ENCODE measurements at places on chromosomes 6 and 20. TPM values are rescaled to one million over a fixed set of nuclear protein-coding genes. Genes with fewer than 3 reads are reported as not detected.

- H3K27me3 ChIP-seq: peaks cover 28% of the 10 kb centered on the region
- peak overlapping the region; percentile 17 for H3K4me3 ChIP-seq
- DNase-seq: no peak
- no peaks in the 10 kb centered on the region for H3K36me3 ChIP-seq
Measured at GRCh38 chr6:38714239-38715015, 684 bp upstream of the DNAH8 start.

GRCh38 chr6:31652925-31653724 lies 664 bp upstream of the BAG6 start:
- H3K4me3 ChIP-seq: peak overlapping the region; percentile 94
- H3K27me3 ChIP-seq: no peaks in the 10 kb centered on the region
- peaks cover 54% of the 10 kb centered on the region for H3K4me1 ChIP-seq
- H3K36me3 ChIP-seq: peaks cover 41% of the 10 kb centered on the region
- H3K27ac ChIP-seq: peak overlapping the region; percentile 99

GRCh38 chr6:168778201-168778600 lies 337.2 kb downstream of the SMOC2 start:
- H3K36me3 ChIP-seq: no peaks in the 10 kb centered on the region
- no peaks in the 10 kb centered on the region for H3K4me1 ChIP-seq
- DNase-seq: no peak
- H3K4me3 ChIP-seq: no peak overlapping the region
- H3K27ac ChIP-seq: no peak overlapping the region

DNA sequence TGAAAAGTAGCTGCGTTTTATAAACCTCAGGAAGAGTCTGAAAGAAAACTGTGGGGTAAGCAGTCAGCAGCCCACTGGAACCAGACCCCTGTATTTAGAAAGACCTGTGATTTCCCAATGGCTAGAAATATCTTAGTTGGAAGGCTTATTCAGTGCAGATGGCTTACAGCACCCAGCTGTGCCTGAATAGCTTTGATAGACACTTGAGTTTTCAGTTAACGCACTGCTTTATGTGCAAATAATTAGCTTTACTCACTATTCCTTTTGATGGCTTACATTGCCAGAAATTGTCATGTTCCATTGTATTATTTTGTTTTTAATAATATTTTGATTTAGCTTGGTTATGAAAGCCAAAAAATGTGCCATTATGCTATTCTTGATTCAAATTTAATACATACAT lies 465.3 kb upstream of the SYNCRIP start:
- H3K36me3 ChIP-seq: no peaks in the 10 kb centered on the region
- no peaks in the 10 kb centered on the region for H3K27me3 ChIP-seq
- H3K27ac ChIP-seq: no peak overlapping the region
- no peaks in the 10 kb centered on the region for H3K4me1 ChIP-seq
- no peak overlapping the region for H3K4me3 ChIP-seq
- no peak for DNase-seq

GRCh38 chr6:43089874-43090558 lies 13.9 kb downstream of the PTK7 start:
- H3K27ac ChIP-seq: no peak overlapping the region
- peaks cover 27% of the 10 kb centered on the region for H3K4me1 ChIP-seq
- no peak for DNase-seq
- H3K27me3 ChIP-seq: no peaks in the 10 kb centered on the region
- no peaks in the 10 kb centered on the region for H3K36me3 ChIP-seq
- no peak overlapping the region for H3K4me3 ChIP-seq

GRCh38 chr6:53565886-53566285 lies 21.0 kb upstream of the GCLC start:
- H3K27me3 ChIP-seq: peaks cover 8% of the 10 kb centered on the region
- DNase-seq: no peak
- H3K4me3 ChIP-seq: no peak overlapping the region

DNA sequence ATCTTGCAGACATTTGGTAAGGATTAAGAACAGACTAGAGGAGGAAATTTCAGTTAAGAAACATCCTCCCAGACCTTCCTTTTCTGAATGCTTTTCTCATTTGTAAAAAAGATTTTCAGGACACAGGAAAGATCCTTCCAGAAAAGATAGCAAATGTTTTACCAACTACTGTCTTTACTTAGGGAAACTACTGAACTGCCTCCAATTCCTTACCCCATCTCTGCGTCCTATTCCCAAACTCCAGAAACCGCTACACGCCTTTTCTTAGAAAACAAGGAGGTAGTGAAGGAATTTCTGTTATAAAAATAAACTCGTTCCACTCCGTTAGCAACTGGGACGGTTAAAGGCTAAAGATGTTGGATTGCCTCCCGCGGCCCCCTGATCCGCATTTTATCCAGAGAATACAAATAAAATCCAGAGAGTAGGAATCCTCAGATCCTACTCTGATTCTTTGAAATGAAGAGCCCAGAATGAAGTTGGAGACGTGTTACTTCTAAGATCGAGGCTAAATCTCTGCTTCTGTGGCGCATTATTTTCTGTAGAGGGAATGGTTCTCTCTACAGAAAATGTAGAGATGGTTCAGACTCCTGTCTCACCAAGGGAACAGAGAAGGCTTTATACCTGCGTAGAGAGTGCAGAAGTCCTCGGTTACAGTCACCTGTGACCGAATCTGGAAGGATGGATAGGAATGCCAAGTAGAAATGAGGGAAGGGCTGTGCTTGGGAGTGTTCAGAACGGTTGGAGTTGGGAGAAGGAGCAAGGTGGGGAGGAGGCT lies 133.0 kb downstream of the GPX5 start:
- no peak for DNase-seq
- H3K27me3 ChIP-seq: peaks cover 64% of the 10 kb centered on the region
- H3K4me3 ChIP-seq: peak overlapping the region; percentile 69
- H3K36me3 ChIP-seq: no peaks in the 10 kb centered on the region
- H3K27ac ChIP-seq: peak overlapping the region; percentile 51
- peaks cover 24% of the 10 kb centered on the region for H3K4me1 ChIP-seq

DNA sequence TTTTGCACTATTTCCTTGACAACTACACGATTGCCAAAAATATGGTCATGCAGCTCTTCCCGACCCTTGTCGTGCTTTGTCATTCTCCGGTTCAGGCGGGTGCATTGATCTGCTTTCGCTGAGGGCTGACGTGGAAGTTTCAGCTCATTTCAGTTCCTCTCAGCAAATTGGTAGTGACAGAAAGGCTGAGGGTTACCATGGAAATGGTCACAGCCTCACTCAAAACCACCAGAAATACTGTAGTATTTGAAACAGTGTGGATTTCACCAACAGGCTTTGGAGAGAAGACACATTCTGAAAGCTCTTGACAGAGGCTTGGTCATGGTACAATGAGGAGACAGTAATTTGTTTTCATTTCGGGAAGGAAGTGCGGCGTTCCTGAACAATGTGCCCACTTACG lies 99.7 kb upstream of the EXOC2 start:
- no peak for DNase-seq
- H3K4me3 ChIP-seq: no peak overlapping the region
- H3K27ac ChIP-seq: no peak overlapping the region
- H3K27me3 ChIP-seq: peaks cover 47% of the 10 kb centered on the region
- H3K4me1 ChIP-seq: peaks cover 7% of the 10 kb centered on the region
- no peaks in the 10 kb centered on the region for H3K36me3 ChIP-seq

GRCh38 chr20:35104685-35105295 lies 12.2 kb upstream of the TRPC4AP start:
- H3K27ac ChIP-seq: no peak overlapping the region
- no peak overlapping the region for H3K4me3 ChIP-seq
- H3K4me1 ChIP-seq: no peaks in the 10 kb centered on the region
- no peaks in the 10 kb centered on the region for H3K36me3 ChIP-seq
- H3K27me3 ChIP-seq: peaks cover 4% of the 10 kb centered on the region
- no peak for DNase-seq

GRCh38 chr6:169253337-169254238 lies at the start of gene THBS2:
Gene THBS2, minus strand, starts transcription at chr6:169253846. Its CDS starts 3,062 bp downstream, at chr6:169250784.
- H3K4me3 ChIP-seq: no peak within 1 kb of the TSS
- no peak within 1 kb of the TSS for H3K27ac ChIP-seq
- H3K4me1 ChIP-seq: peaks cover 21% of the 10 kb centered on the region
- H3K36me3 ChIP-seq: no peaks in the 10 kb centered on the region

GRCh38 chr6:49732781-49733180 lies 11.4 kb downstream of the CRISP3 start:
- H3K4me3 ChIP-seq: no peak overlapping the region
- DNase-seq: no peak
- H3K4me1 ChIP-seq: no peaks in the 10 kb centered on the region
- no peak overlapping the region for H3K27ac ChIP-seq
- H3K36me3 ChIP-seq: no peaks in the 10 kb centered on the region
- no peaks in the 10 kb centered on the region for H3K27me3 ChIP-seq

DNA sequence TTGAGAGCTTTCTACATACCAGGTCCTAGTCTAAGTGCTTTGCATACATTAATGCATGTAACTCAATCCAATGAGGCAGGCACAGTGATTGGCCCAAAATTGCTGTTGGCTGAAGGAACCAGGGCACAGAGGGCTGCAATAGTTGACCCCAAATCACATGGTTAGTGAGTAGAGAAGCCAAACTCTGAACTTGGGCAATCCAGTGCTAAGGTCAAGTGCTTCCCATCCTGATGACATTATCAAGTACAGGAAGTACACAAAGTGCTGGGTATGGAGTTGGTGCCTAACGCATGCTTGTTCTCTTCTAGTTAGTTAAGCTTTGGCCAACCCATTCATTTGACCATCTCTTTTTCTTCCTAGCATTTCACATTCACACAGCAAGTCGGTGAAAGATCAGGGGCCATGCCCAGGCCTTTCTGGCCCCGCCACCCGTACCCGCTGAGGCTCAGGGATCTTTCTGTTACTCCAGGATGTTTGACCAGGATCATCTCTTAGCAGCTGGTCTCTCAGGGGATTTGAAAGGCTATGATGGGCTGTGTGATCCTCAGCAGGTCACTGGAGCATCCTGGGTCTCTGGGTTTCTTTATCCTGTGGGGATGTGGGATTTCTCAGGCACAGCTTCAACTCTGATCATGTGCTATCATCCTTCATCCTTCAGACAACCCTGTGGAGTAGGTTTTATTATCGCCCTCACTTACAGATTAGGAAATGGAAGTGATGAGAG lies 7.0 kb downstream of the KCNB1 start:
- H3K4me3 ChIP-seq: no peak overlapping the region
- no peak overlapping the region for H3K27ac ChIP-seq
- H3K36me3 ChIP-seq: no peaks in the 10 kb centered on the region

DNA sequence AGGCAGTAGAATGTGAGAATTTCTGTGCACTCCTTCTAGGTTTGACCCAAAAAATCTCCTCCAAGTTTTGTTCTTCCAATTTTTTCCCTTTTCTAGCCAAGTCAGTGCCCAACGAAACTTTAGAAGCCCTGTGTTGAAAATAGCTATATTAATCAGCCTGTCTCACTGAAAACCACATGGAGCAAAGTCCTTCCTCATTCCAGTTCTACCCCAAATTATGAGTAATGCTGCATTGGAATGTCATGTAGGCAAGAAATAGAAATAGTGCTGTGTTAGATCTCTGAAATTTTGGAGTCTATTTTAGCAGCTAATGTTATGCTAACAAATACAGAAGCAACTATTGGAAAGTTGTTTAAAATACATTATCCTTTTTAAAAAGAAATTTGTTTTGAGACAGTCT lies 725.5 kb downstream of the TBC1D32 start:
- no peaks in the 10 kb centered on the region for H3K4me1 ChIP-seq
- H3K27ac ChIP-seq: no peak overlapping the region
- H3K36me3 ChIP-seq: no peaks in the 10 kb centered on the region
- DNase-seq: no peak

DNA sequence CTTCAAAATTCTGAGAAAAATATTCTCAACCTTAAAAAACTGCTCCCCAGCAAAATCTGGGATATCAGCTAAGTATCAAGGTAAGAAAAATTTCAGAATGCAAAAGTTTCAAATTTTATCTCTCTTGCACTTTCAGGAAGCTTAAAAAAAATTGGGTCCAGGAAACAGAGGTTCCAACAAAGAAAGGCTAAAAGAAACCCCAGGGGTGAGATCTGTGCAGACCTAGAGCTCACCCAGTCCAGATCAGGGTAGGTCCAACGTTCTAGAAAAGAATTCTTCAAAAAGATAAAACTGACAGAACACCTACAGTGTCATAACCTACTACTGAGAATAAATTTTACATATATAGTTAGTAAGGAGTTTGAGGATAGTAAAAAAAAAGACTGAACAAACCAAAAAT lies 23.5 kb downstream of the ILRUN start:
- DNase-seq: no peak
- peak overlapping the region; percentile 71 for H3K4me3 ChIP-seq
- no peaks in the 10 kb centered on the region for H3K27me3 ChIP-seq
- H3K27ac ChIP-seq: peak overlapping the region; percentile 92
- peaks cover 55% of the 10 kb centered on the region for H3K4me1 ChIP-seq

- no peaks in the 10 kb centered on the region for H3K27me3 ChIP-seq
- DNase-seq: no peak
- no peak overlapping the region for H3K4me3 ChIP-seq
Measured at GRCh38 chr6:77034161-77034560, 429.1 kb downstream of the HTR1B start.

- no peaks in the 10 kb centered on the region for H3K27me3 ChIP-seq
- no peak overlapping the region for H3K27ac ChIP-seq
- peaks cover 27% of the 10 kb centered on the region for H3K4me1 ChIP-seq
- no peaks in the 10 kb centered on the region for H3K36me3 ChIP-seq
- H3K4me3 ChIP-seq: no peak overlapping the region
Measured at GRCh38 chr6:43090559-43090956, 14.4 kb downstream of the PTK7 start.

GRCh38 chr6:18090349-18090786 lies 32.1 kb downstream of the NHLRC1 start:
- no peaks in the 10 kb centered on the region for H3K36me3 ChIP-seq
- H3K4me3 ChIP-seq: no peak overlapping the region
- DNase-seq: no peak
- peaks cover 9% of the 10 kb centered on the region for H3K27me3 ChIP-seq
- no peak overlapping the region for H3K27ac ChIP-seq

DNA sequence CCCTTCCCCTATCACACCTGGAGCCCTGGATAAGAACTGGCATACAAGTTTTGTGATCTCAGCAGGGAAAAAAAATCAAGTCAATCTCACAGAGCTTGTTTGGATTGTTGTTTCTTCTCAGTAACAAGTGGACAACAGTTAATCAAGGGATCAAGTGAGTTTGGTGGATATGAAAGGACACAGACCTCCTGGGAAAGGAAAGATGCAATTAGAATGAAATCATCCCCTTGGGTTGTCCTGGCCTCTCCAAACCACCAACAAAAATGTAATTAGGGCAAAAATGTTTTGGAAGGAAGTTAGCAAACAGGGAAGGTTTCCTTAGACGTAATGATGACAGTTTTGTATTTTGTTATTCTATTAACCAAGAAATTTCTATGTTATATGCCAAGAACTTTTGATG lies 99.1 kb upstream of the PRDM1 start:
- no peaks in the 10 kb centered on the region for H3K36me3 ChIP-seq
- peaks cover 48% of the 10 kb centered on the region for H3K27me3 ChIP-seq
- no peak overlapping the region for H3K27ac ChIP-seq
- peaks cover 37% of the 10 kb centered on the region for H3K4me1 ChIP-seq
- no peak overlapping the region for H3K4me3 ChIP-seq

- H3K27me3 ChIP-seq: no peaks in the 10 kb centered on the region
- H3K4me3 ChIP-seq: no peak overlapping the region
- DNase-seq: no peak
- H3K4me1 ChIP-seq: peaks cover 10% of the 10 kb centered on the region
Measured at GRCh38 chr20:49103647-49104364, 57.7 kb downstream of the CSE1L start.

The TP53TG5 gene
- 0.24 TPM for total RNA-seq

The HCK gene
- total RNA-seq: not detected

The PLEKHG1 gene
- 5.0 TPM for total RNA-seq

The NKAPL gene
- not detected for total RNA-seq

The OOEP gene
- not detected for total RNA-seq

The PROKR2 gene
- not detected for total RNA-seq

The IPCEF1 gene
- total RNA-seq: 14.2 TPM

The SRPK1 gene
- 134 TPM for total RNA-seq

The HTR1B gene
- total RNA-seq: not detected

The ZC3H12D gene
- total RNA-seq: 124 TPM

The ASIP gene
- not detected for total RNA-seq

The METTL24 gene
- not detected for total RNA-seq

The RTEL1 gene
- total RNA-seq: 38.0 TPM

The CD109 gene
- total RNA-seq: 7.2 TPM
